Stimulated activated CD4-positive, alpha-beta T cell treated with anti-CD3 and anti-CD28 coated beads, Interleukin-1b, Interleukin-23, amount 100 ng/mL, for 1 hour (primary cell): ENCODE measurements at places on chromosomes 6 and 20.

DNA sequence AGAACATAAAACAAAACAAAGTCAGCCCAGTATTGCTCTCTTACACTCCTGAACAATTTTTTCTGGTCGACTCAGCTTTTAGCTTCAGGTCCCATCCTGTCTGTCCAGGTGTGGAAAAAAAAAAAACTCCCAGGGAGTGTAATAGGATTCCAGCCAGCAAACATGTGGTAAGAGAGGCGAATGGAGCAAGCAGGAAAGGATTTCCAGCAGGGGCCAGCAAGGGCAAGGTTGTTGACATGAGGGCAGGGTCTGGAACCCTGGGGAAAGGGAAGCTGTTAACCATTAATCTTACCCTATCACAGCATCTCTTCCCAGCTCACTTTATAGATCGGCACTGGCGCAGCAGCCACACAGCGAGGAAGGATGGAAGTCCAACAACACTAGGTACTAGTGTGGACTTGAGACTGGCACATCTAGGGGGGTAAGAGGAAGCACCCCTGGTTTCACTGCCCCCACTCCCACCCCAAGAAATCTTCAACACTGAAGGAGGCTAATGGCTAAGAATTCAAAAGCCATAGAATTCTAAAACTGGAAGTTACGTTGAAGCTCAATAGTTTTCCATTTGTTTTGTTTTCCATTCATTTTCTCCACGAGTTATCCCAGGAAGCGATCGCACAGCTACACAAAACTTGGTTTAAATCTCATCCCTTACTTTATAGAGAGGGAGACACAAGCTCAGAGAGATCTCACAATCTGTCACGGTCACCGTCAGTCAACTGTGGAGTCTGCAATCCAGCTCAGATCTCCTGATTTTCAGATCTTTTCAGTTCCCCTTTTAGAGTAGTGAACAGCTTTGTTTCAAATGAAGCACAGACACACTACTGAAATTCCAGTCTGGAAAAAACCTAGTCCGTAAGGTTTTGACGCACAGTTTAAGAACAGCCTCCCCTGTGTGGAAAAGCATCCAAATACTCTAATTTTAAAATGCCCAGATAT lies 53.3 kb downstream of the SLC22A23 start:
- DNase-seq: no peak

DNA sequence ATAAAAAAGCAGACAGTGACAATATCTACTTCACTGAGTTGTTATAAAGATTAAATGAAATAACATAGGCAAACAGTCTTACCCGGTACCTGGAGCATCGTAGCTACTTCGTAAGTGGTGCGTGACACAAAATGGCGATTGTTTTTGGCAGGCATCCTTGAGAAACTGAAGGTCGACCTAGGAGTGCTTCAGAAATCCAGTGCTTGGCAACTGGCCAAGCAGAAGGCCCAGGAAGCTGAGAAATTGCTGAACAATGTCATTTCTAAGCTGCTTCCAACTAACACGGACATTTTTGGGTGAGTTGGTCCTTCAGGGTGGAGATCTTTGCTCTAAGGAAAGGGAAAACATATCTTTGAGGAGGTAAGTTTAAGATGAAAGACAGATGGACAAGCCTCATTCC lies 4.8 kb downstream of the BPIFA2 start:
- no peak for DNase-seq

GRCh38 chr6:45531999-45532595 lies 154.4 kb upstream of the SUPT3H start:
- DNase-seq: no peak

DNA sequence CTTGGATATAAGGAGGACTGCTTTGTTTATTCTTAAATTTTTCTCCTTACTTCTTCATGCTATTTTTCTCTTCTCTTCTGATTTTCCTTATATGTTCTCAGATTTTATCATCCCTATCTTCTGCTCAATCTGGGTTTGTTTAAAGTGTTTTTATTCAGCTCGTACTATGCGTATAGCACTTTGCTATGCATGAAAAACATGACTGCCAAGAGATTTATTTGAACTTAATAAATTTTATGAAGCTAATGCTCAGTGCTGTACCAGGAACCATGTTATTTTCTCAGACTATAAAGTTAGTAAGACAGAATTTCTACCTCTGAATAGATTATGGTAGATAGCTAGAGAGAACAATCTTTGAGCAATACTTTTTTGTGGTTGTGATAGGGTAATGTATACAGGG lies 305.9 kb downstream of the LAMA2 start:
- no peak for DNase-seq

DNA sequence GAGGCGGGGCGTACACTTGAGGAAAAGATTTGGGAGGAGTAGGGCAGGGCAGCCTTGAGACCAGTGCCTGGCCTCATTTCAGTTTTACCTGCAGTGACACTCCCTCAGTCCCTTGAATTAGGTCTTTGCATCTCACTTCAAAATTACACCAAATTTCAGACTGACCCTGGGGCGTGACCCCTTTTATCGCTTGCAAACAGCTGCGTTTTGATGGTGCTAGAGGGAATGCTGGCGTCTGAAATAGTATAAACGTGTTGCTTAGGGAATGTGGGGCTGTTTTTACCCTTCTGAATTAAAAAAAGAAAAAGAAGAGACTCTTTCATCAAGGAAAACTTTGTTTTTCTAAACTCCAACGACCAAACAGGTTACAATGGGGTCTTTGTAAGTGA lies 21.0 kb downstream of the COL9A1 start:
- DNase-seq: no peak

DNA sequence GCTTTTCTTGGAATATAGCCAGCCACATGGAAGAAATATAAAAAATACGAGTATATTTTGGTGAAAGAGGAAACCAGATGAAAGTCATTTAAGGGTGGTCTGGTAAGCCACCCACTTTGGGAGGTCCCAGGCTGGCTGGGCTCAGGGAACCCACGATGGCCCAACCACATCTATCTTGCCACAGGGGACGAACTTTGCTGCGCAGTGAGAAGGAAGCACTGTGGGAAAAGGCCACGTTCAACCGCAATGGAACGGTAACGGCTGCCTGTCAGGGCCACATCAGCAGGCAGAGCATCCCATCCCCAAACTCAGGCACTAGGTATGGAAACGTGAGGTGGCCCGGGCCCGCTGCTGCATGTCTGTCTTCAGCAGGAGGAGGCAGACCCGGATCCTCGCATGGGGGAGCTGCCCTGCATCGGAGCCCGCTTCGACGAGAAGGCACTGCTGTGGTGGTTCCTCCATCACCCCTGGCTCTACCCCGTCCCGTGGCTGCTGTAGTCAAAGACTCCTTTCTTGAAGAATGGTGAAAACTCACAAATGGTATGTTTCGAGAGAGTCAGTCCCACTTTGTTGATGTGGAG lies 300.4 kb downstream of the KIF16B start:
- DNase-seq: no peak

DNA sequence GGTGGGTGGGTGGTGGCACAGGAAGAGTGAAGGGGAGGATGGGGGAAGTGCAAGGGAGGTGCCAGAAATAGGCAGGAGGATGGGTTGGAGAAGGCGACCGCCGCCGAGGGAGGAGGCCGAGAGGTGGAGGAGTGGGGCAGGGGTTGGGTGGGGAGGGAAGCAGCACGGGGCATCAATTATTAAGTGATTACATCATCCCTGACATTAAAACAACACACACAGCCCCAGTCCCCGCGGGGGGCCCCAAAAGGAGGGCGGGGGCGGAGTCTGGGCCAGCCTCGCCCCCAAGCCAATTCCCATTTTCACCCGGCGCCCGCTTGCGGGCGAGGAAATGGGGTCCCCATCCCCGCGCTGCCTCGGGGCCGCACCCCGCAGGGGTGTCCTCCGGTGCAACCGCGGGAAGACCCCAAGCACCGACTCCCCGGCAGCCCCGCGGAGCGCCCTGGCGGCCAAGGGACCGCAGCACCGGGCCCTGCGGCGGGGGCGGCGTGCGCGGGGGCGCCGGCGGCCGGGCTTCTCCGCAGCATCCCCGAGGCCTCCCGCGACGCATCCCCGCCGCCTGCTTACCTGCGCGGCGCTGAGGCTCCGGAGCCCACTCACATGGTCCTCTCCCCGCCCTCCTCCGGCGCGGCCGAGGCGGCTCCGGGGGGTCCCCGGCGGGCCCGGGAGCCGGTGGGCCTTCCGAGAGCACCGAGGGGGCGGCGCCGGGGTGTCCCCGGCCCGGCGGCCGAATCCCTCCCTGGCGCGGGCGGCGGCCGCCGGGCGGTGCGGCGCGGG lies 663 bp downstream of the FYN start:
- DNase-seq: peak; percentile 46

- no peak for DNase-seq
Measured at GRCh38 chr6:126905917-126906316, 212.6 kb upstream of the RSPO3 start.

GRCh38 chr6:92723390-92723931 lies 695.9 kb downstream of the EPHA7 start:
- no peak for DNase-seq

DNA sequence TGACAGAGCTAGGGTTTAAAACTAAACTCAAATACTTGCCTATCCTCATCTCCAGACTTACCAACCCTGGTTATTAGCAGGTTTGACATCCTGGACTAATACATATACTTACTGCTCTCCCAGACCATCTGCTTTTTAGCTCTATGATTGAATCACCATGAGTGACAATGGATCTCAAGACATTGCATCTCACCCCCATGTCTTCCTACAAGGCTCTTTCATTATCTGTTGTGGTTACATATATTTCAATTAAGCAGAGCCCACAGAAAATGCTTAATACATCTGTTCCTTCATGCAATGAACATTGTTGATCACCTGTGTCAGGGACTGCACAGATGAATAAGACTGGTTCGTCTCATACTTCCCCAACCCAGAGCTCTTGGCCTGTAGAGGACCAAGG lies 19.4 kb downstream of the SAMD3 start:
- DNase-seq: no peak

- no peak for DNase-seq
Measured at GRCh38 chr6:21614226-21614625, 20.7 kb downstream of the SOX4 start.
